Pulmonary artery endothelial cell (primary cell): ENCODE measurements at places on chromosomes 2 and 18.
A peak's percentile ranks its signal among the peaks of the same experiment; 100 is the strongest.

DNA sequence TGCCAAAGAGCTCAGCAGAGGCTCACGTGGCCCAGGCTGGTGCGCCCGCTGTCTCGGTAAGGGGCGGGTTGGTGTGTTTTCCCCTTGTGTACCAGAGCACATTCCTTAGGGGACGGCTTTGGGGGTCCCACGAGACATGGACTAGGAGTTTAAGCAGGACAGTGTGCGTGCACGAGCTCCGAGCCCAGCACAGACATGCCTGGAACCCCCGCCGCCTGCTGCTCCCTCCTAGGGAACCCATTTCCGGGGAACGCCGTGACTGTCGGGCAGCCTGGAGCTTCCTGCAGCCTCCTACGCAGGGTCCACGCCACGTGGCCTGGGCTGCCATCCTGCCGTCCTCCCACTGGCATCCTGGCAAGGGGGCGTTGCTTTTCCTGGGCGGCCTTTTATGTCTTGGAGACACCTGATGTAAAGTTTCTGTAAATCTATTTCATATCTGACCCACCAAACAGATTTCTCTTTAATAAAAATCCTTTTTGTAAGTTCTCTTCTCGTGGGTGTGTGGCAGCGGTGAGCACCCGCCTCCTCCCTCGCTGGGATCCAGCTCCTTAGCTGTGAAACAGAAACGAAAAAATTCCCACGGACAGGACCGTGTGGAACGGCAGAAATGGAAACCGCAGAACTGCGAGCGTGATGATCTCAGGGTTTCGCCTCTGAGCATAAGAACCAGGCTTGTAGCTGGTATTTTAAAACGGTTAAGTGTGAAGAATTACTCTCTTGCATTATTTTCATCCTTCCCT is 43.5 kb upstream of the KCNG2 start:
- no peak for DNase-seq

DNA sequence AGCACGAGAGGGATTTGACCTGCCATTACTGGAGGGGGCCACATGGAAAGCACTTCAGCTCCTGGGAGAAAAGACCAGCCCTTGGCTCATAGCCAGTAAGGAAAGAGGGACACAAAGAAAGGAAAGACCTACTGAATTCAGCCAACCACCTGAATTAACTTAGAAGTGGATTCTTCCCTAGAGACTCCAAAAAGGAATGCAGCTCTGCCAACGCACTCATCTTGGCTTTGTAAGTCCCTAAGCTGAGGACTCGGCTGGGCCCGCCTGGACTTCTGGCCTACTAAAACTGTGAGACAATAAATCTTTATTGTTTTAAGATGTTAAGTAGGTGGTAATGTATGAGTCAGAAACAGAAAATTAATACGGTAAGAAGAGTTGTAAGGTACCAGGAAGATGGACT is 11.5 kb downstream of the ATF2 start:
- no peak for DNase-seq

- no peak for DNase-seq
These were observed 27.1 kb upstream of the MAP3K20 start for GRCh38 chr2:173048522-173048896.

DNA sequence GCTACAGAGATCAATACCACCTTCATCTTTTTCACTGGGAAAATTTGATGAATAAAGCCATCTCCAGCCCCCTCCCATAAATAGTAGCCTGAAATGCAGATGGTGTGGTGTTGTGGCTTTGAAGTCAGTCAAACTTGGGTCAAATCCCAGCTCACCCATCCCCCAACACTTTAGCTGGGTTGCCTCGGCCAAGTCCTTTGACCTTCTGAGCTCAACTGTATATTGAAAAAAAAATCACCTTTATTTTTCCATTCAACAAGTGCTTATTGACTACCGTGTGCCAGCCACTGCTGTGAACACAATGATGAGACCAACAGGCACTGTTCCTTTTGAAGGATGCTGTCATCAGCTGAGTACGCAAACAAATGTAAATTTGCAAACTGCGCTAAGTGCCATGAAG is 35.1 kb upstream of the NTSR2 start:
- no peak for DNase-seq

- DNase-seq = no peak
These were observed 266.4 kb downstream of the TMEM182 start for GRCh38 chr2:103028181-103028580.

- no peak for DNase-seq
These were observed 7.3 kb downstream of the TGIF1 start for GRCh38 chr18:3457261-3457724.

- DNase-seq = no peak
These were observed 21.8 kb downstream of the METTL4 start for GRCh38 chr18:2549462-2549861.

DNA sequence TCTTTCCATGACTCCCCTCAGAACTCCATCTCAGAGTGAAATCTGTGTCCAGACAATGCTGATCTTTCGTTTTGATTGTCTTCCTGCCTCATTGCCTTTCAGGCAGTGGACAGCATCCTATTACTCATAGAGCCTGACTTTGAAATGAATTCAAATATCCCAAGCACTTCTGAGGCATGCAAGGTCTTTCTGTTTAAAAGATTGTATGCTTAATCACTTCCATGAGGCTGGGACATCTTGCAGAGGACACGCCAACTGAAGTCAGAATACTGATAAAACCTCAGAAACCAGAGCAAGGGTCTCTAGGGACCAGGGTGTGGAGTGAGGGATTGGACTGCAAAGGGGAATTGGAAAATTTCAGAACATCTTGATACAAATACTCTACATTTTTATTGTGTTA is 836.5 kb upstream of the ID2 start:
- no peak for DNase-seq

- DNase-seq = no peak
These were observed 135.8 kb downstream of the TCF4 start for GRCh38 chr18:55452123-55452611.

GRCh38 chr2:75047189-75047991 is 88.9 kb downstream of the POLE4 start:
- no peak for DNase-seq

DNA sequence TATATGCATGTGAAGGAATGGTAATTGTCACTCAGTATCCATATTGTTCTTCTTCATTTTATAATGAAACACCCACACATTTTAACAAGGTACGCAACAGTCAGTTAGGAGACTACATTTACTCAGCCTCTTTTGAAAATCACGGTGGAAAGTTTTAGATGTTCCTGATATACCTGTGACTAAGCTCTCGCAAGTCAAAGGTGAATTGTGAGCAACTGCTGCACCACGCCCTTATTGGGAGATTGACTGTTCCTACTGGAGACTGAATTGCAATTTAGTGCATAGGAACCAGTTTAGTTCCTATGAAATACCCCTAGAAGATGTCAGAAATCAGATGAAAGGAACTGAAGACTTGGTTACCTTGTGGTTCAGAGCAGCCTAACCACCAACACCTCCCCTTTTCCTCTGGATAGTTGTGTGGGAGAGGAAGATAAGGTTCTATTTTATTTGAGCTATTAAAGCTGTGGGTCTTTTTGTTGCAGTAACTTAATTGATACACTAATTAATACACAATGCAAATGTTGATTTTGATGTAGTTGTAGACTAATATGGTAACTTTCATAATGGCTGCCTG is 1280.5 kb upstream of the CDH2 start:
- DNase-seq = no peak

DNA sequence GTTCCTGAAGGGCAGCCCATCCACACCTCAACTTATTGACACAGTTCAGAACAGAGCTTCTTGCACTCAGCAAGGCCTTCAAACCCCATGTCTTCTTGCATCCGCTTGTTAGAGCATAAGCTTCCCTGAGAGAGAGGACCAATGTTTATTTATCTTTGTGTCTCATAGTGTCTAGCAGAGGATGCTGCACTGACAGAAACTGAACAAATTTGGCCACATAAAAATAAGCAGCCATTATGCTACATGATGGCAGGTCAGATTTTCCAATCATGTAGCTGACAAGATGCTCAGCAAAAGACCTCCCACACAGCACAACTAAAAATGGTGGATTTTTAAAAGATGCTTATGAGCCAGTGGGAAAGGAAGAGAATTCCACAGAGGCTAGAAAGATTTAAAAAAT is 38.1 kb upstream of the SIGLEC15 start:
- DNase-seq = no peak

DNA sequence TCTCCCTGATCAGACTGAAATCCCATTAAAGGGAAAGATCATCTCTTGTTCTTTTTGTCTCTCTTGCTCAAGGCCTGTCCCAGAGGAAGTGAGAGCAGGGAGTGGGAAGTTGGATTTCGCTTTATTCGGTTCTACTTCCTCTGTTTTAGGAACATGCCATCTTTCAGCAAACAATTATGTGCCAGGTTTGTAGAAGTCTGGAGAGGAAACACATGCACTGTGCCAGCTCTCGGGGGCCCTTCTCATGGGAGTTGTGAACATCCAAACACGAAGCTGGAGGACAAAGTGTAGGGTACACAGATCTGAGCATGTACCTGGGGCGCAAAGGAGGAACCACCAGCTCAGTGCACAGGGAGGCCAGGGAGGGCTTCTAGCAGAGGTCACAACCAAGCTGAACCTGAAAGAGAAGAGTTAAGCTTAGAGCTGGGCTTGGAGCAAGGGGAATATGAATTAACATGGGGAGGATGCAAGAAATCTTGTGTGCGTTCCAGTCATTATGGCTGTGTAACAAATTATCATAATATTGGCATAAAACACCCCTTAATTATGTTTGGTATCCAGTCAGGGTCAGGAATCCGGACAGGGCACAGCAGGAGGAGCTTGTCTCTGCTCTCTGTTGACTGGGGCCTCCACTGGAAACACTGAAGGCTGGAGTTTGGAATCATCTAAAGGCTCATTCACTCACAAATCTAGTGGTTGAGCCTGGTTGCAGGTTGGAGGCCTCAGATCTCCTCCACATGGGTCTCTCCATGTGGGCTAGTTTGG is 128.6 kb downstream of the ZFP36L2 start:
- DNase-seq = no peak

DNA sequence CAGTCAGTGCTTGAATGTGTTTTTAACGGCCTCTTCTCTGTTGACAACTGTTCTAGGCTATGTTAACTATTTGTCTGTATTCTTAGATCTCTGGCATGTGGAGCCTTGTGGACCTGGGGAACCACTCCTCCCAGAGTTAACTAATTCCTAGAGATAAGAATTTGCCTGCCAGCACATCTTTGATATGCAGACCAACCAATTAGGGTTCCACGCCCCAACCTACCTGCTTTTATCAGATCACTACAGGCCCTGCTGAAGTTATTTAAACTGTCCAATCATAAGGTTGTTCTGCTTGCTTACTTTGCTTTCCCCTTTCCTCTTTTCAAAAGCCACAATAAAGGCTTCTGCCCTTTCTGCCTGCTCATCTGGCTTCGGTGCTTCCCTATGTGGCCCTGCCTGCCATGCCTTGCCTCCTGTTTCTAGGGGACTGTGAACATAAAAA is 8.5 kb upstream of the CYBRD1 start:
- DNase-seq = no peak

- peak; percentile 5 for DNase-seq
These were observed 87.0 kb downstream of the ALPK2 start for GRCh38 chr18:58541789-58542425.

DNA sequence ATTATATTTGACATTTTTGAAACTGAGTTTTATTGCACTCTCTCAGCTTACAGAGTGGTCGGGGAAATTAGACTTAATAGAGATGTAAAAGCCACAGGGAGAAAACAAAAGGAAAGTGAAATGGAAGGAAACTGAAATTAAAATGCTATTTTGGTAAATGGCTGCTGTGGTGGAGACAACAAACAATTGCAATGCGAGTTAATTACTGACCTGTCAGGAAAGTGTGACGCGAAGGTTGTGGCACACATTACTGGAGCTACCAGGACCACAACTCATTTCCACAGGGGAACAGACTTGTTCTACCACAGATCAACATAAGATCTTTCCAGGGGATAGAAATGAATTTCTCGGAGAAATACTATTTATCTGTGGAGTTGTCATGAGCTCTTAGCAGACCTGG is 19.5 kb downstream of the ARHGAP15 start:
- no peak for DNase-seq

- no peak for DNase-seq
These were observed 351.9 kb upstream of the ID2 start for GRCh38 chr2:8329660-8330622.

- DNase-seq = no peak
These were observed 49.9 kb upstream of the CYP1B1 start for GRCh38 chr2:38125842-38126241.

GRCh38 chr2:190537765-190538164 is 3.2 kb upstream of the NEMP2 start:
- DNase-seq = no peak

- no peak for DNase-seq
These were observed 41.6 kb upstream of the ACYP2 start for GRCh38 chr2:54073796-54074195.

- no peak for DNase-seq
These were observed 793.5 kb upstream of the SOX11 start for GRCh38 chr2:4898706-4899105.

GRCh38 chr2:201923436-201924328 is 110.0 kb upstream of the FZD7 start:
- DNase-seq = no peak

- DNase-seq = no peak
These were observed 150.9 kb downstream of the GALR1 start for GRCh38 chr18:77400561-77400960.

- no peak for DNase-seq
These were observed 47.0 kb downstream of the CHST9 start for GRCh38 chr18:27138079-27138478.

GRCh38 chr2:133270550-133270949 is 297.7 kb downstream of the NCKAP5 start:
- DNase-seq = no peak

DNA sequence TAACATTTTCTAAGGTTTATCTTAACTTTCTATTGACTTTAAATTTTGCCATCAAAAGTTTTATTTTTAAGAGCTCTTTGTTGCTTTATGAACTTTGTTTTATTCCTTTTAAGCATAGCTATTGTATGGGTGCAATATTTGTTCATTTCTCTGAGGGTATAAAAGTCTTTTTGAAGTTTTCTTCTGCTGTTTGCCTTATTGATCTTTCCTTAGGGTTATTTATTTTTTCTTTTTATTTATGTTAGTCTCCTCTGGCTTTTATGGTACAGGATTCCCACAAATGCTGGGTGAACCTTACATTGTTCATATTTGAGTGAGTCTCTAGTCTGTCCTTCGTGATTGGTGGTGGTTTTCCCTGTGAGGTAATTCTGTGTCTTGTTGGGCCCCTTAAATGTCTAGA is 68.4 kb downstream of the PARD3B start:
- DNase-seq = no peak

GRCh38 chr2:216006164-216006663 is 7.1 kb downstream of the MREG start:
- peak; percentile 15 for DNase-seq

- DNase-seq = no peak
These were observed 3.4 kb downstream of the TET3 start for GRCh38 chr2:73987948-73988700.
